ENCODE measurements at places on chromosomes 3 and 15.

- DNase-seq = no peak
Observed at GRCh38 chr15:81339851-81340250, 15.9 kb upstream of the STARD5 start.

- DNase-seq = no peak
Observed at GRCh38 chr3:147921051-147921450, 511.9 kb downstream of the ZIC1 start.

GRCh38 chr3:17074559-17074958 lies 189.8 kb downstream of the PLCL2 start:
- no peak for DNase-seq

- DNase-seq = peak; percentile 81
Observed at GRCh38 chr3:160921020-160921635, 165.1 kb downstream of the PPM1L start.

DNA sequence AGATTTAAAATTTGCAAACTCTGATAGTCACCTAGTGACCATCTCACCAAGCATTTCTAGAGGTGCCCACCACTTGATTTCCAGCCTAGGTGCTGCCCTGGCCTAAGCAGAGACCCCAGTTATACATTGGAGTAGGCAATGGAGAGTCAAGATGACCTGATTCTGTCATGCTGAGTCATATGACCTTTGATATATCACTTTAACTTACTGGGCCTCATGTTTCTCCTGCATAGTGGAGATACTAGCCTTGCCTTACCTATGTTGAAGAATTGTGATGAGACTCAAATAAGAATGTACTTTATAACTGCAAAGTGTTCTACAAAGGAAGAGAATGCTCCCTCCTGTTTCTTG lies 75.5 kb upstream of the XCR1 start:
- DNase-seq = no peak

- no peak for DNase-seq
Observed at GRCh38 chr3:53566461-53567145, 72.2 kb downstream of the CACNA1D start.

- DNase-seq = no peak
Observed at GRCh38 chr3:114307222-114307830, 13.5 kb downstream of the TIGIT start.

GRCh38 chr3:101120039-101120438 lies 126.8 kb upstream of the ABI3BP start:
- no peak for DNase-seq

DNA sequence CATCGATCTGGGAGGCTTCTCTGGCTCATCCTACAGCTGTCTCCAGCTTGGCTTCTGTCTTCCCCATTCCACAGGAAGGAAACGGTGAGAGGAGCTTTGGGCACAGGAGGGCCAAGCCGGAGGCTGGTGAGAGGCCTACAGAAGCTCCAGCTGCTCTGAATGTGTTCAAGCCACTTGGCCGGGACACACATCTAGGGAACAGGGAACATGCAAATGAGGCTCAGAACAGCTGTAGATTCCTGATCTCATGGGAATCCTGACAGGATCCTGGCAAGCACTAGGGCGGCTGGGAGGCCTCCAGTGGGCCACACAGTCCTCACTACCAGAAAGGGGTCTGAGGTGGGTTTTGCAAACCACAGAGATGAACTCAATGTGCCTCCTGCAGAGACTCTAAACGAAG lies 13.7 kb downstream of the SEMA5B start:
- DNase-seq = peak; percentile 49

- no peak for DNase-seq
Observed at GRCh38 chr3:38566215-38566528, 70.0 kb downstream of the EXOG start.

DNA sequence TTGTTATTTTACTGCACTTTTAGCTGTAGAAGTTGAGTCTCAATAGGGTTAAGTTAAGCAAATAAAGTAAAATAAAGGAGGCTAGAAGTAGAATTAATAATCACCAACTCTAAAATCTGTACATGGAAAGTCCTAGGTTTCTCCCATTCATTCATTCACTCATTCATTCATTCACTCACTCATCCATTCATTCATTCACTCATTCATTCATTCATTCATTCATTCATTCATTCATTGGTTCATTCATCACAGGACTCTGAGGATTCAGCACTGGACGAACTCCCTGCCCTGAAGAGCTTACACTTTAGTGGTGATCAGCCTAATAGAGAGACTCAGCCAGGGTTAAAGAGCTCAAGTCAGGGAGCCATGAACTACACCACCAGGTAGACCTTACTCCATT lies 4.5 kb upstream of the LSG1 start:
- no peak for DNase-seq

DNA sequence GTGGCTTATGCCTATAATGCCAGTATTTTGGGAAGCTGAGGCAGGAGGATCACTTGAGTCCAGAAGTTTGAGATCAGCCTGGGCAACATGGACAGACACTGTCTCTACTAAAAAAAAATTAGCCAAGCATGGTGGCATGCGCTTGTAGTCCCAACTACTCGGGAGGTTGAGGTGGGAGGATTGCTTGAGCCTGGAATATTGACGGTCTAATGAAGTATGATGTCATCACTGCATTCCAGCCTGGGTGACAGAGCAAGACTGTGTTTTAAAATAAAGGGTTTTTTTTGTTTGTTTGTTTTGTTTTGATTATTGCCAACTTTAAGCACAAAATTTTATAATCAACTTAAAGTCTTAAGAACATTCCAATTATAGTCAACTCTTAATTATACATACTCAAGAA lies 6.8 kb downstream of the PLSCR1 start:
- DNase-seq = no peak

DNA sequence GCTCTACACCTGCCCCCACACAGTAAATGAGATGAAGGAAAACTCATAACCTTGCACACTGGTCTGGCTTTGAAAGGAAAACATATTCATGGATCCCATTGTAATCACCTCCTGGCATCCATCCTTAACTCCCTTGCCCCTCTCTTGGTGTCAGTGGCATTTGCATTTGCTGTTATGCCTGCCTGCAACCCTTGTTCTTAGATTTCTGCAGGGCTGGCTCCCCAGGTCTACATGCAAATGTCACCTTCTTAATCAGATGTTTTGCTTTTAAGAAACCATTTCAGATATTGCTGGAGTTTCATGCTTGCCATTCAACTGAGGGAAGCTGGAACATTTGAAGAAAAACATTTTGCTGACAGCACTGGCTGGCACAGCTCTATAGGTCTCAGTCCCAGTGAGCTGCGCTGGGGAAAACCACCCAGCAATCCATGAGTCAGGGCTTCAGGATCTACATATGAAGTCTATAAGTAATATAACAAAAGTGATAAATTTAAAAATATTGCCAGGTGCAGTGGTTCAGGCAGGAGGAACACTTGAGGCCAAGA lies 19.1 kb downstream of the LRRC2 start:
- no peak for DNase-seq

GRCh38 chr3:100076731-100077529 lies 37.4 kb downstream of the FILIP1L start:
- no peak for DNase-seq

GRCh38 chr3:196177967-196178366 lies 33.2 kb downstream of the ZDHHC19 start:
- DNase-seq = no peak

GRCh38 chr3:196344663-196345062 lies 6.5 kb upstream of the TM4SF19 start:
- DNase-seq = no peak

DNA sequence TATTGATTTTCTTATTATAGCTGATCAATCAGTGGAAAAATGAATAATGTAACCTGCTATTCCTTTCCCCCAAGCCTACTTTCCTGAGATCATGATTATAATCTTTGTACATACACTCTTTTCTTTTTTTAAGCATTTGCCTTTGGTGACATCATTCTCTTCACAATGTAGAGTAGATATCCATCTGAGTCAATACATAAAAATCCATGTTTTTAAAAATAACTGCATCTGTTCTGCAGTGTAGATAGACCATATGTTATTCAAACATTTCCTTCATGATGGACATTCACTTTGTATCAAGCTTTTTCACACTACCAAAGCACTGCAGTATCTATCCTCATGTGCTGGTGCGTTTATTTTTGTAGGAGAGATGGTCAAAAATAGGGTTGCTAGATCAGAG lies 211.1 kb downstream of the PTPRG start:
- no peak for DNase-seq

GRCh38 chr3:48187301-48187578 lies 977 bp downstream of the CDC25A start:
- no peak for DNase-seq
